H4 (cell line): ENCODE measurements at places on chromosomes 3 and 15. TPM values are rescaled to one million over a fixed set of nuclear protein-coding genes. Genes with fewer than 3 reads are reported as not detected.

Gene ACOX2
- 3.8 and 5.7 TPM in 2 replicates for total RNA-seq

Gene PLSCR5
- not detected in 2 replicates for total RNA-seq

Gene SATB1
- total RNA-seq: 4.8 and 5.8 TPM in 2 replicates

Gene TMC3
- total RNA-seq: not detected in 2 replicates

Gene WNT7A
- not detected in 2 replicates for total RNA-seq

Gene CBLB
- total RNA-seq: 22.4 and 22.5 TPM in 2 replicates

Gene CCR3
- total RNA-seq: 0.27 and 0.29 TPM in 2 replicates

Gene HRG
- not detected in 2 replicates for total RNA-seq

Gene SEMA3B
- total RNA-seq: 5.9 and 8.9 TPM in 2 replicates

Gene SUCLG2
- 27.5 and 33.8 TPM in 2 replicates for total RNA-seq

Gene GNAT1
- total RNA-seq: not detected in 2 replicates

Gene LYSMD4
- 4.0 and 5.7 TPM in 2 replicates for total RNA-seq

Gene CPN2
- total RNA-seq: not detected in 2 replicates

Gene HYAL1
- total RNA-seq: not detected in 2 replicates

Gene TJP1
- 23.3 and 27.3 TPM in 2 replicates for total RNA-seq

Gene VIPR1
- not detected in 2 replicates for total RNA-seq

Gene ZNF621
- 3.5 and 10.0 TPM in 2 replicates for total RNA-seq

Gene SQOR
- total RNA-seq: 7.5 and 16.1 TPM in 2 replicates

Gene C3orf85
- total RNA-seq: not detected in 2 replicates

Gene MITF
- 5.1 and 5.8 TPM in 2 replicates for total RNA-seq

Gene C3orf20
- total RNA-seq: not detected in 2 replicates

Gene ROBO2
- total RNA-seq: 7.5 and 9.9 TPM in 2 replicates

Gene TM4SF18
- 0.08 and 0.39 TPM in 2 replicates for total RNA-seq
